ENCODE measurements at places on chromosomes 7 and 10. TPM values are rescaled to one million over a fixed set of nuclear protein-coding genes. Genes with fewer than 3 reads are reported as not detected.

Gene ANXA8L1
- not detected for total RNA-seq

Gene NPC1L1
- total RNA-seq = 0.06 TPM

Gene CHCHD3
- 64.7 TPM for total RNA-seq

Gene FAM25C
- not detected for total RNA-seq

Gene GNAI1
- 113 TPM for total RNA-seq

Gene GIMAP2
- total RNA-seq = 14.3 TPM
